CD4-positive, alpha-beta T cell treated with Interleukin-4 for 1 hour (primary cell): ENCODE measurements at places on chromosomes 1 and 21.

DNA sequence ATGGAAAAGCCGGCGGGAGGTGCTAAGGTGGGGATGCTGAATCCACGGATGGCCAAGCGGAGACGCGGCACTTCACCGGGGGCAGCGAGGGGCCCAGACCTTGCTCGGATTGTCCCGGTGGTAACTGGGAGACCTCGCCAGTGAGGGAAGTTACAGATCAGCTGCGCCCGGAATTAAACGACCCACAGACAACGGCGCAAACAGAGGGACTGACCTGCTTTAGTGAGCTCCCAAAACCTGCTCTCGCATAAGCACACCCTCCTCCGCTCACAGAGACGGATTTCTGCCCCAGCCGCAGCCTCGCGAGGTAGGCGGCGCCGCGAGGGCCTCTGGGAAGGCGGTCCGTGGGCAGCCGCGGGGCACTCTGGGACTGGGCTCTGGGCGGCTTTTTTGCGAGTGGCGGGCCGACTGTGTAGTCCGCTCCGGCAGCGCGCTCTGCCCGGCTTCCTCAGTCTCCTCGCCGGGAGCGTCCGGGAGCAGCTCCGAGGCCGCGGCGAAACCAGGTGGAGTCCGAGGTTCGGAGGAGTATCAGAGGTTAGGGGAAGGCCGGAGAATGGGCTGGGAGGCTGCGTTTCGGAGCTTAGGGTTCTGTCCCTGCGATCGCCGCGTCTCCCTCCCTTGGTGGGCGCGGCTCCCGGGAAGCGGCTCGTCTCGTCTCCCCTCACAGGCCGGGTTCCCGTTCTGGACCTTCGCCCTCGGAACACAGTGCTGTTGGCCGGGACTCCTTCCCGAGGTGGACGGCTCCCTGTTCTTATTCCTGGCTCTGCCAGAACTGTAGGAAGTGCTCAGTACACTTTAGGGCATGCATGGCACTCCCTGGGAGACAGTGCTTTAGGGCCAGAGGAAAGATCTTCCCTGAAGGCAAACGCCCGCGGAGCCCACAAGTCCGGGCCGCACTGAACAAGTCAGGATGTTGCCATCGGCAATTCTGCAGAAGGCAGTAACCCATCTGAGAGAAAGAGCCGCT, at the start of gene EXO5:
Gene EXO5, plus strand, starts transcription at position 393 of the 967 bp plus-strand sequence. CDS start 5,778 bp downstream, outside the sequence.
- DNase-seq: peak; percentile 79

- no peak for DNase-seq
Measured at GRCh38 chr1:32918179-32918578, 17.0 kb upstream of the TMEM54 start.

- DNase-seq: no peak
Measured at GRCh38 chr21:45370575-45370974, 34.4 kb upstream of the COL18A1 start.

- DNase-seq: no peak
Measured at GRCh38 chr1:60223158-60223557, 149.6 kb upstream of the C1orf87 start.

- peak; percentile 59 for DNase-seq
Measured at GRCh38 chr1:45686015-45686287, 382 bp downstream of the GPBP1L1 start.

DNA sequence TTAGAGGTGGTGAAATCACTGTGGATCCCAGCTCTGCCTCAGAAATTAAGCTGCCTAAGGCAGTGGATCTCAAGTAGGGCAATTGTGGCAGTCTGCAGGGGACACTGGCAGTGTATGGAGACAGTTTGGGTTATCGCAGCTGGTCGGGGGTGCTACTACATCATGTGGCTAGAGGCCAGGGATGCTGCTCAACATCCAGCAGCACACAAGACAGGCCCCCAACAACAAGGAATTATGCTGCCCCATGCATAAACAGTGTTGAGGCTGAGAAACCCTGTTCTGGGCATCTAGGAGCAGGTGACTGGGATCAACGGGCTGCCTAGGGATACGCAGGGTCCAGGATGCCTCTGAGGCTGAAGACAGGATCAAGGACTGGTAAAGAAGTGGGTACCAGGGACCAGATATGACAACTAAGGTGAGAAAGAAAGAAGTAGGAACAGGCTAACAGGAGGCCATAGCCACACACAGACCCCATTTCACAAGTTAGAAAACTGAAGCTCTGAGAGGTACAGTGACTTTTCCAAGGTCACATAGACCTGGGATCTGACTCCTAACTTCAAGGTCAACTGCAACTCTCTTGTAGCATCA, 8.7 kb downstream of the BATF3 start:
- no peak for DNase-seq

DNA sequence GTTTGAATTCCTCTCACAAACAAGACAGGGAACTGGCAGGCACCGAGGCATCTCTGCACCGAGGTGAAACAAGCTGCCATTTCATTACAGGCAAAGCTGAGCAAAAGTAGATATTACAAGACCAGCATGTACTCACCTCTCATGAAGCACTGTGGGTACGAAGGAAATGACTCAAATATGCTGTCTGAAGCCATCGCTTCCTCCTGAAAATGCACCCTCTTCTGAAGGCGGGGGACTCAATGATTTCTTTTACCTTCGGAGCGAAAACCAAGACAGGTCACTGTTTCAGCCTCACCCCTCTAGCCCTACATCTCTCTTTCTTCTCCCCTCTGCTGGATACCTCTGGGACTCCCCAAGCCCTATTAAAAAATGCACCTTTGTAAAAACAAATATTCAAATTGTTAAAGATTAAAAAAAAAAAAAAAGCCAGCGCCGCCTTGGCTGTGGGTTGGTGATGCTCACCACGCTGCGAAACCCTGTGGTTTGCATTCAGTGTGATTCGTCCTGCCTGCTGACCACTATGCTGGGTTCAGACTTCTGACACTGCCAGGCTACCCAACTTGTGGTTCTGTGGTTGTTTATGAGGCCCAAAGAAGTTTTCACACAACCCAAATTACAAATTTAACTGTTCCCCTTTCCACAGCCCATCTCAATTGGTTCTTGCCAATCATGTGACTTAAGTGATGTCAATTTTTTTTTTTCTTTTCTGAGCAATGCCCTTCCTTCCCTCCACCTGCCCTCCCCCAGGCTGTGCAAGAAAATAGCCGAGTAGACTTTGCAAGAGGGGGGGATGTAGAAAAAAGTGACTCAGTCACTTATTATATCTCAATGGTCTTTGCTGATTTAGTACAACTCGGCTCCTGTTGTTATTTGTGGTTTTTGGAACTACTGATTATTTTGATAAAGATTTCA, at the start of gene RUNX1:
Gene RUNX1, minus strand, starts transcription at position 597 of the 912 bp plus-strand sequence.
- peak; percentile 89 for DNase-seq

DNA sequence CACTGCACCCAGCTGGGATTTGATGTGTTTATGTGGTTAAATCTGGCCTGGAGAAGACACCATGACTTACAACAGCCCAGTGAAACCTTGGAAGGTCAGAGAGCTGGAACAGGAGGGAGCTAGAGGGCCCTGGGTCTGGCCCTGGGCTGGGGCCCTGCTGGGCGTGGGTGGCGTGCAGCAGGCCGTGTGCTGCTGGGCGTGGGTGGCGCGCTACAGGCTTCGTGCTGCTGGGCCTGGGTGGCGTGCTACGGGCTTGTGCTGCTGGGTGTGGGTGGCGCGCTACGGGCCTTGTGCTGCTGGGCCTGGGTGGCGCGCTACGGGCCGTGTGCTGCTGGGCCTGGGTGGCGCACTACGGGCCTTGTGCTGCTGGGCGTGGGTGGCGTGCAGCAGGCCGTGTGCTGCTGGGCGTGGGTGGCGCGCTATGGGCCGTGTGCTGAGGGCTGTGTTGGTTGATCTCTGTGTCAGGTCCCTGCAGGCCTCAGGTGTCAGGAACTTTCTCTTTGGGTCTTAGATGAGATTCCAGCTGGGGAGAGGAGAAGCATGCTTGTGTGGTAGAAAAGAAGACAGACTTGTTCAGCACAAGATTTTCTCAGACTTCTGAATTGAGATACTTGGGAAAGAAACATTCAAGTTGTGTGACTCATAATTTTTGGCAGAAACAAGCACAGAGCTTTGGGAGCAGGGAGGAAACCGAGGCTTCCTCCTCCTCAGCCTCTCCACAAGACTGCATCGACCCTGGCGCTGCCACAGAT, 66.0 kb downstream of the COL18A1 start:
- peak; percentile 31 for DNase-seq

- no peak for DNase-seq
Measured at GRCh38 chr1:31871703-31872102, 55.9 kb upstream of the SPOCD1 start.

DNA sequence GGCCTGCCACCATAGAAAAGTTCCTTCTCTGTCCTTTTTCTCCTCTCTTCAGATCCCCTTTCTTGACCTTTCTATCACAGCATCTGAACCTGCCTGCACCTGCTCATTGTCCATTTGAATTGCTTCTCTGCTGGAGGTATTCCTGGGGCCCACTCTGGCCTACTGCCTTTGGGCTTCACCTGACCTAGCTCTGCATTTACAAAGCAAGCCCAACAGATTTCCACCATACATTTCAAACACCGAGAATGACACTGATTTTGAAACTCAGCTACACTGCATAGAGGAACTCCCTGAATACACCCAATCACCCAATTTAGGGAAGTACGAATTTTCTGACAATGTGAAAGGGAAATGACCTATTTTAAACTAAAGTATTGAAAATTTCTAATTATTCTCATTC, 284.5 kb upstream of the USP25 start:
- peak; percentile 4 for DNase-seq

GRCh38 chr1:170520601-170521000, 11.4 kb upstream of the GORAB start:
- DNase-seq: no peak

GRCh38 chr1:222787729-222788128, 27.1 kb upstream of the DISP1 start:
- DNase-seq: no peak

DNA sequence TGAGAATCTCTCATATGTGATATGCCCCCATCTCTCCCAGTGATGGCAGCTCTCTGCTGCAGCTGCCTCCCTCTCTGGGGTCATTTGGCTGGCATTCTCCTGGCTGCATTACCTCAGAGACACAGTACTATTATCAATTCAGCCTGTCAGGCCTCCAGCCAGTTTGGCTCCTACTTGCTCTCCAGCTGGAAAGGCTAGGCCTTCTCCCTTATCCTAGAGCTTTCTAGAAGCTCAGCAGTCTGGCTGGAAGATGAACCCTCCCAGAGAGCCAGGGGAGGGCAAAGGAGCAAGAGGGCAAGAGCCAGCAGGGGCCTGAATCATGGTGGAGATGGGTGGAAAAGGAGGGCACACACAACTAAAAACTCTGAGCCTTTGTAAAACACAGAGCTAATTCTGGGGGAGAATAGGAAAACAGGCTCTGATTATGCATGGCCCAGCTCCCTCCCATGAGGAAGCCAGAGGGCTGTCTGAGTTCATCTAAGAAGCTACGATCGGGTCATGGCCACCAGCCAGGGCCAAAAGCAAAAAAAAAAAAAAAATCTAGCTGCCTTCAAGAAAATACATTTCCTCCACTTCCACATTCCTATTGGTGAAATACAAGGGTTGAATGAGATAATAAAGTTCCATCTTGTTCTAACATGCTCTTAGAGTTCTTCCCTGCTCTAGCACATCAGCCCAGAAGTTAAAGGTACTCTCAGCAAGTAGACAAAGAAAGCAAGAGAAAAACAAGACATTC, 8.8 kb downstream of the LAMB3 start:
- DNase-seq: no peak

DNA sequence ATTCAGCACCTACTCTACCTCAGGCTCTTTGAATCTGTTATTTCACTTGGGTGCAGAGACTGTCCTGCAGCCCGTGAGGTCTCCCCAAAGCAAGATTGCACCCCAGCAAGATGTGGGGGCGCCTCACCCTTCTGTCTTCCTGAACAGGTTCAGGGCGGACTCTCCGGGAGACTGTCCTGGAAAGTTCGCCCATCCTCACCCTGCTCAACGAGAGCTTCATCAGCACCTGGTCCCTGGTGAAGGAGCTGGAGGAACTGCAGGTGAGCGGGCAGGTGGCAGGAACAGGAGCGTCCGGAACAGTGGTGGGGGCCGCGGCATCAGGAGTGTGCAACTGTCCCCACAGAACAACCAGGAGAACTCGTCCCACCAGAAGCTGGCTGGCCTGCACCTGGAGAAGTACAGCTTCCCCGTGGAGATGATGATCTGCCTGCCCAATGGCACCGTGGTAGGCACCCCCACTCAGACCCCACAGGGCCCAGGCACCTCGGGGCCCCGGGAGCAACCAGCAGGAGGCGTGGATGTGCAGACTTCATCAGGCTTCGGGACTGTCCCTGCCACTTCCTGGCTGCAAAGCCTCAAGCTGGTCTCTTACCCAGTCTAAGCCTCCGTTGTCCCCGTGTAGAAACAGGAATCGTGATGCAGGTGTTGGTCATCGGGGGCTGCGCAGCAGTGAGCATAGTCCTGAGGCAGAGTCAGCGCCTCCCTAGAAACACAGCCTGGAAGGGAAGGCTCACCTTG, 5.9 kb upstream of the MTFR1L start:
- no peak for DNase-seq

DNA sequence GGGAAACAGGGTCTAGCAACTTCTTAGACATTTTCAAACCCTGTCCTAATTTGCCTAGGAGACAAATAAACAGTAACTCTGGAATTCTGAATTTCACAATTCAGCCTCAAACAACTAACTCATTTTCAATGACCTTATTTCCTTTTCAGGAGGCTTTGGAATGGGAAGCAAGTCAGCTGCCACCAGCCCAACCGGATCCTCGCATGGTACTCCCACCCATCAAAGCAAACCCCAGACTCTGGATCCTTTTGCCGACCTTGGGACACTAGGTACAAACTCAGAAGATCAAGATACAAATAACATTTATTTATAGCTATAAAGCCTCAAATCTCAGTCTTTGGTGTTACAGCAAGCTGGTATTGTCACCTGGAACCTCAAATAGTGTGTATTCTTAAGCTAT, 18.9 kb upstream of the LEPR start:
- no peak for DNase-seq

GRCh38 chr1:210535761-210536160, 207.1 kb downstream of the HHAT start:
- DNase-seq: no peak

GRCh38 chr1:57711326-57711725, 287.5 kb upstream of the DAB1 start:
- DNase-seq: no peak

- DNase-seq: no peak
Measured at GRCh38 chr1:147534386-147534785, 6.9 kb upstream of the BCL9 start.

DNA sequence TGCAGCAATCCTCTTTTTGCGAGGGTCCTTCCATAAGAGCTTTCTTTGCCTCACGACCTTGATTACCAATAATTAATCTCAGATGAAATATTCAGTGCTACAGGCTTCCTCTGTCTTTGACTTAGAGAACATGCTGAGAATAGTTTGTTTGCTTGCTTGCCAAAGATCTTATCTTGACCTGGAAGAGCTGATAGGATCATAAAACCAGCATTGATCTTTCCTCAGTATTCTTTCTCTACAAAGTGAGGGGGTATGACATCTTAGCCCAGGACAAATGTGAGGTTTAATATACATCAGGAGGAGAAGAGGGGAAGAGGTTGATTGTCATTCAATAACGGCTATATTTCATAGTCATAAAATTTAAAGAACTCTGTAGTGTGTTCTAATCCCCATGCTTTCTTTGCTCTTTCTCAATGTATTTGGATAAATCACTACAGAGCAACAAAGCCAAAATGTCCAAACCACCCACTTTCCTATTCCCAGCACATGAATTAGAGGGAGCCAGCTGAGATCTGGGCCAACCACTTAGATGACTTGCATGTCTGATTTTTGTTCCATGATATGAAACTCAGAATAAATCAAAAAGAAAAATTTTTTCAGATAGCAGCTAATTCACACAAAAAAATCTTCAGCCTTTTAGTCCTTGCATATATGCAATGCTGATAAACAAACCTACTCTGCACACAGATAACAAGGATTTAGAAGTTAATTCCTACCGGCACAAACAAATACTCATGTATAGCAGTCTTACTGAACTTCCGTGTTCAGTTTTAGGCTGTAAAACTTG, 50.5 kb upstream of the IPO9 start:
- no peak for DNase-seq
